ENCODE measurements at places on chromosomes 12 and 14.

- no peak for DNase-seq
These were observed 187.0 kb downstream of the DACT1 start for GRCh38 chr14:58824796-58825195.

- no peak for DNase-seq
These were observed 406 bp downstream of the TMEM263 start for GRCh38 chr12:106956048-106956578.

DNA sequence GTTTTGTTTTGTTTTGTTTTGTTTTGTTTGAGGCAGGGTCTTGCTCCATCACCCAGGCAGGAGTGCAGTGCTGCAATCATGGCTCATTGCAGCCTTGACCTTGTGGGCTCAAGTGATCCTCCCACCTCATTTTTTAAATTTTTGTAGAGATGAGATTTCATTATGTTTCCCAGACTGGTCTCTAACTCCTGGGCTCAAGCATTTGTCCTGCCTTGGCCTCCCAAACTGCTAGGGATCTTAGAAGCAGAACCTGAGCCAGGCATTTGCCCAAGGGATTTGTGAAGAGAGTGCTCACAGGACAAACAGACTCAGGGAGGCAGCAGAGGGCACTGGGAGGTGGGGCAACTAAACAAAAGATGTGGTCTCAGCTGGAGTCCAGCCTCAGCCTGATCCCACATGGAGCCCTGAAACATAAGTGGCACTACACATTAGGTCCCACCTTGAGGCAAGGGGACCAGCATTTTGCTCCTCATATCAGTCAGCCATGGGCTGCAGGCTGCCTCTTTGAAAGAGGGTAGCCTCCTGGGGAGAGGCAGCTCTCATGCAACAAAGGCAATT lies 86.2 kb upstream of the CMKLR1 start:
- DNase-seq = no peak

- no peak for DNase-seq
These were observed 1535.9 kb upstream of the FLRT2 start for GRCh38 chr14:83994020-83994419.

- no peak for DNase-seq
These were observed 20.2 kb upstream of the KIF26A start for GRCh38 chr14:104118006-104118844.

- no peak for DNase-seq
These were observed 61.8 kb downstream of the GALNT16 start for GRCh38 chr14:69321601-69322330.

GRCh38 chr12:111942557-111942956 lies 70.4 kb downstream of the TMEM116 start:
- no peak for DNase-seq

DNA sequence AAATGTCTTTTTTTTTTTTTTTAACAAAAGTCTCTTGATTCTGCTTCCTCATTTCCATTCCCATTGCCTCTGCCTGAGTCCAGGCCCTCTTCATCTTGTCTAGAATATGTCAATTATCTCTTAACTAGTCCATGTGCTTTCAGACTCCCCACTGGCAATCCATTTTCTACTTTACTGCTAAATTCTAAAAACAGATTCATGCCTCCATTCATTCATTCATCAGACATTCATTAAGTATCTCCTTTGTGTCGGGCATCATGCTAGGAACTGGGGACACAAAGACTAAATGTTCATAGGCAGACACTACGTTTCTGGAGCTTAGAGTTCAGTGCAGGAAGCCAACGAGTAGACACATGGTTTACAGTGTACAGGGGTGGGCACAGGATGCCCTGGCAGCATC lies 9.6 kb upstream of the NEDD1 start:
- no peak for DNase-seq

GRCh38 chr12:96327346-96327745 lies 72.9 kb downstream of the CDK17 start:
- no peak for DNase-seq

- no peak for DNase-seq
These were observed 403 bp downstream of the ATN1 start for GRCh38 chr12:6928022-6928702.
